ACHN (cell line): ENCODE measurements at places on chromosomes 4 and X.

DNA sequence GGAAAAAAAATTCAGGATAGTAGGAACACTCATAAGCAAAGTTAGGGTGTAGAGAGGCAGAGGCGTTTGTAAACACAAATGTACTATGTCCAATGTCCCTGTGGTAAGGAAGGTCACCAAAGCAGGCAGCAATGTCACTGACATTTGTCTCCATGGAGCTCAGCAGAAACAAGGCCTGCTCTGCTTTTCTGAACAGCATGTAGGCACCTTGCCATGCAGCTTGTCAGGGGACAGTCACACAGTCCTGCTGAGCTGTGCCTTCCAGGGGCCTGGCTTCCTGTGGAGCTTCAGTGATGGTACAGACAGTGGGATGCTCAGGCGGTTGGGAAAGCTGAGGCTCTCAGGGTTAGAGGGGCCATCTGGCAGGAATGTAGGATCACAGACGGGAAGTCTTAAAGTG is 74.5 kb upstream of the HS3ST1 start:
- no peak for DNase-seq

GRCh38 chr4:120844528-120844921 is 78.0 kb downstream of the PRDM5 start:
- no peak for DNase-seq

DNA sequence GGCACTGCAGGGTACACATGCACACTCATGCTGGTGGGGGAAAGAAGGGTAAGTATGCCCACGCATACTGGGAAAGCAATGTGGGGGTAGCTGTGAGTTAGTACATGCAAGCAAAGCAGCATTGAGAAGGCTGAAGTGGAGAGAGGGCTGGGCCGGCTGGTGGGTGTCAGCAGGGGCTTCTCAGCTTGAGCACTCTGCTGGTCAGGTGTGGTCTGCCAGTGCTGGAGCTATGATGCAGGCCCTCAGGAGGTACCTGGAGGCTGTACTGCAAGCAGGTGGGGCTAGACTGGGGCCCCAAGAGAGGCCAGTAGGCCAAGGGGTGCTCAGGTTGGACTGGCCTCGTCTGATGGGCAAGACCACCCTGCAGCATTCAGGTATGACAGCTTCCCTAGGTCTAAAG is 61.9 kb upstream of the SERPINA7 start:
- DNase-seq, result no peak

DNA sequence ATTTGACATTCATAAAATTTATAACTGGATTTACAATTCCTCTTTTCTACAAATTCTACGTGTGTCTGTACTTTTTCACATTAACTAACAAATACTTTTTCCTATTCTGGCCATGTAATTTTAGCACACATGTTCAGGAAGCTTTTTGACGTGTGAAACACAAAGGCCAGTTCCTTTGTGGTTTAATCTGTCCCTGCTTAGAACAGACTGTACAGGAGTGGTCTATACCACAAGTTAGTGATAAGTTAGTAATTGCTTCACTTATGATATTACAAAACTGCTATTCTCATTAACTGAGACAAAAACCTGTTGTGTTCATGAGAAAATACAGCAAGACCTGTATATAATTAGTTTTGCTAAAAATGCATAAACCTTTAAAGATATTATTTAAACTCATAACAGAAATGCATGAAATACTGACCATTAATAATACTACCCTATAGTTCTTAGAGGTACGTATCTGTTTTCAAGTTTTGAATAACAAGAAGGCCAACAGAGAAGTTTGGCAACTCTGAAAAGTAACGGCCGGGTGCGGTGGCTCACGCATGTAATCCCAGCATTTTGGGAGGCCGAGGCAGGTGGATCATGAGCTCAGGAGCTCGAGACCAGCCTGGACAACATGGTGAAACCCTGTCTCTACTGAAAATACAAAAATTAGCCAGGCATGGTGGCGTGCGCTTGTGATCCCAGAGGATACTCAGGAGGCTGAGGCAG is 13.7 kb upstream of the AREG start:
- no peak for DNase-seq
